ENCODE measurements at places on chromosomes 11 and 22.

GRCh38 chr22:38201711-38202436 is at the start of gene MAFF:
TSS of gene MAFF (plus strand) at chr22:38201994. CDS start at chr22:38213854, 11,860 bp downstream.
- peak; percentile 93 for DNase-seq

DNA sequence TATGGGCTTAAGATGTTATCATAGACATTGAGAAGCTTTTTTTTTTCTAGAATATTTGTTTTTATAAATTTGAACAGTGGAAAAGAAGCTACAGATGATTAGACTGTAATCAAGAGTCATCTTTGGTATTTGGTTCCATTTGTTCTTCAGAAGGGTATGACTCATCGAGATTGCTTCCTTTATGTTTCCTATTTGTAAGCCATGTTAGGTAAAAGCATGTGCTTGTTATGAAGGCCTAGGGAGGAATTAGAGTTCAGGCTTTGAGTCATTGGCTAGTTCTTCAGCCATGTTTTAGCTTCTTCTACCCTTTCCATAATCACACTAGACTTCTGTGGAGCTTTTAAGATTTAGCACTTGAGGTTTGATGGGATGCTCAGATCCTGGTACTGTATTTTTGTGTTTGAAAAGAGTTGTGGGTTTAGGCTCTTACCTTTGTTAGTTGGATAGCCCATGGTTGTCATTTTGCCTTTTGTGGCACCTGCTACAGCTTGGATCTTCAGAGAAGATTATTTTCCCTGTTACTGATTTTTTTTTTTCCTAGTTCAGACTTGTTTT is 44.3 kb downstream of the POLD3 start:
- DNase-seq = no peak

- DNase-seq = no peak
Observed at GRCh38 chr22:30181459-30182349, 64.9 kb downstream of the LIF start.

DNA sequence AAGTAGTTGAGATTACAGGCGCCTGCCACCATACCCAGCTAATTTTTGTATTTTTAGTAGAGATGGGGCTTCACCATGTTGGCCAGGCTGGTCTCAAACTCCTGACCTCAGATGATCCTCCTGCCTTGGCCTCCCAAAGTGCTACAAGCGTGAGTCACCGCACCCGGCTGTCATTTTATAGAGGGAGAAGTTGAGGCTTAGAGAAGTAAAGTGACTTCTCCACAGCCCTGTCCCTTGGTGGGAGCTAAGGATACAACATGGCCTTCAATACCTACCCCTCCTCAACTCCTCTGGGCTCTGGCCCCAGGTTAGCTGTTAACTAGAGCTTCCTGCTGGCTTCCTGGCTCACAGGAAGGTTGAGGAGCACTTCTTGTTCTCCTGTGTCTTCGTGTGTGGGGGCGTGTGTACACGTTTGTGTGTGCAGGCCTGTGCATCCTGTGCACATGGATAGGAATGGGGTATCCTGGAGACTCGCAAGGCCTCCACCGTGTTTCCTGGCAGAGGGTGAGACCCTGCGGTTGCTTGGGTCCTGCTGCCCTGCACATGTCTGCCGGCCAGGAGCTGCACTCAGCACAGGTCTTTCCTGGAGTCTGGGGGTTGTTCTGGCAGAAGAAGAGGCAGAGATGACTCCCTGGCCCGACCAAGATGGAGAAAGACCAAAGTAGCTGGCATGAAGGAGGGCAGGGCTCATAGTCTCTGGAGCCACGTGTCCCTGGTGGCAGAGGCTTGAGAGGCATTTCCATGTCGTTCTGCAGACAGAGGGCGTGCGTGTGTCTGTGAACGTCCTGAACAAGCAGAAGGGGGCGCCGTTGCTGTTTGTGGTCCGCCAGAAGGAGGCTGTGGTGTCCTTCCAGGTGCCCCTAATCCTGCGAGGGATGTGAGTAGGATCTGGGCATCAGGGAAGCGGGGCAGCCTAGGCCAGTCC is 2.4 kb downstream of the SIDT2 start:
- peak; percentile 70 for DNase-seq

DNA sequence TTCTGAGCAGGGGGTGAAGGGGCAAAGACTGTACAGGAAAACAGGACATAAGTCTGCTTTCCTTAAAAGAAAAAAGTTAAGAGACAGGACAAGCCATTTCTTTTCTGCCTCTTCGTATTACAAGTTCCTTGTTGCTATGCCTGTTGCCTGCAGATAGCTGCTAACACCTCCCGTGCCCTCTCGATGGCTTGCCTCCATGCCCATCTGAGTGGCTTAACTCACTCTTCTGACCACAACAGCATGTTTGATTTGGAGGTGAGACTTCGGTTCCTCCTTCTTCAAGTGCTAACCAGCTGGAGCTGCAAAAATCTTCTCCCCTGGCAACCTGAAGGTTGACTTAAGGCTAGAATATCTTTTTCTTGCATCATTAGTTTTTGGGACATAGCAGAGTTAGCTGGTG is 103.1 kb downstream of the PRR5L start:
- no peak for DNase-seq

DNA sequence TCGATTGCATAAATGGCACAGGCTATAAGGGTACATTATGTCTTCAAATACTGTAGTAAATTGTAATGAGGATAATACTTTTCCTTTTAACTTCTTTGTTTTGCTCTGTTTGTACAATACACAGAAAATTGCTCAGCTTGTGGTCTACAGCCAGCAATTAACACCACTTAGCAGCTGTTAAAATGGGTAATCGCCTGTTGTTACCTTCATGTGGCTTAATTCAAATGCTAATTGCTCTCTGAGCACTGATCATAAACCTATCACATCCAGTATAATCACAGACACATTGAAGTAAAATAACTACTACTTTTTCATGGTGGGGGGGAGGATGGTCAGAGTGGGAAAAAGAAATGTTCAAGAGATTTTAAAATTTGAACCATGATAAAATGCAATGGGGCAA is 1164.1 kb upstream of the CNTN5 start:
- no peak for DNase-seq

DNA sequence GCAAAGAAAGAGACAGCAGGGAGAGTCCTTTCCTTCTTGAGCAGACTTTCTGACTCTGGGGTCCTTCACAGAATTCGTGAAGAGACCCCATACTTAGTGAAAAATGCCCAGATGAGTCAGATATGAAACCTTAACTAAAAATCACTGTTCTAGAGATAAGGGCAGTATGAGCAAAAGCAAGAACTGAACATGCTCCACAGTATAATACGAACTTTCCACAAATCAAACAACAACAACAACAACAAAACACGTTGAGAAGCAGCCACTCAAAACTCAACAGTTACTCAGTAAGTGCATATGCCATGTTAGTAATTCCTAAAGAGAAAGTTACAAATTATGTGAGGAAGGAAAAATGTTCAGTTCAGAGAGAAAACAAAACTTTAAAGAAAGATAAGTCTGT is 44.3 kb downstream of the PITPNB start:
- DNase-seq = no peak

GRCh38 chr22:45442116-45442515 is 28.6 kb downstream of the RIBC2 start:
- DNase-seq = no peak

DNA sequence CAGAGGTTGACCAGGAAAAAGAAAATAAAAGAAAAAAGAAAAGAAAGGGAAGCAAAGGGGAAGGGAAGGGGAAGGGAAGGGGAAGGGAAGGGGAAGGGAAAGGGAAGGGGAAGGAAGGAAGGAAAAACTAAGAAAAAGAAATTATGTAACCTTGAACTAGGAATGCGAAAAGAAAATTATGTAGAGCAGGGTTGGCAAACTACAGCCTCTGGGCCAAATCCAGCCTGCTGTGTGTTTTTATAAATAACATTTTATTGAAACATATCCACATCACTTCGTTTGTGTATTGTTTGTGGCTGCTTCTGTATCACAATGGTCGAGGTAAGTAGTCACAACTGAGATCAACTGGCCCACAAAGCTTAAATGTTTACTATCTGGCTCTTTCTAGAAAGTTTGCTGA is 56.7 kb downstream of the CLPB start:
- DNase-seq = no peak

- no peak for DNase-seq
Observed at GRCh38 chr11:35825386-35825785, 118.5 kb upstream of the LDLRAD3 start.

DNA sequence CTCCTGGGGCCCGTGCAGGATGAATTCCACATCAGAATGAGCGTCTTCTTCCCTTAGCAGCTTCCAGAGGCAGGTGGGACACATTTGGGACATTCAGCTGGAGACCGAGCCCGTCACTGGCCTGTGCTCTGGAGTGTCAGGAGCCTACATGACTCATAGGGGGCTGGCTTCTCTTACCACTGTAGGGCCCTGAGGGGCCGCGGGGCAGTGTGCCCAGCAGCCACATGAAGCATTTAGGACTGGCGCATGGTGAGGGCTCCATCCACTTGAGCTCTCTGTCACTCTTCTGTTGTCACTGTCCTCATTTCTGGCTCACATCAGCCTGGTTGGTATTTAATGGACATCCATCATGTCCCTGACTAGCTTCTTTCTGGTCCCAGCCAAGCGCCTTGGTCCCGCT is 38.0 kb upstream of the TEF start:
- no peak for DNase-seq

DNA sequence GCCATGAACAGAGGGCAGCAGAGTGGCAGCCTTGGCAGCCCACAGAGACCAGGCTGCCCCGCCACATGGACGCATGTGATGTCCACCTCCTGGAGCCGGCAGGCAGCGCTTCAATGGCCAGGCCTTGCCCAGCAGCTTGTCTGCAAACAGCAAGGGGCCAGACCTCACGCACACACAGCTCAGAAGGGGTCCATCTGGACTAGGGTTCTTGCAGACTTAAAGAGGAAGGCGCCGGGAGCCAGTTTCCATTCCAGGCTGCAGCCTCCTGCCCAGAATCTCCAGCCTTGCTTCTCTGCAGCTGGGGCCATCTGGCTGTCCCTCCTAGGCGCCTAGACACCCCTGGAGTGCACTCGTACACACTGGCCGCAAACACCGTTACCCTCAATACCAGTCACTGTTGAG is 91.9 kb upstream of the TMEM45B start:
- no peak for DNase-seq

DNA sequence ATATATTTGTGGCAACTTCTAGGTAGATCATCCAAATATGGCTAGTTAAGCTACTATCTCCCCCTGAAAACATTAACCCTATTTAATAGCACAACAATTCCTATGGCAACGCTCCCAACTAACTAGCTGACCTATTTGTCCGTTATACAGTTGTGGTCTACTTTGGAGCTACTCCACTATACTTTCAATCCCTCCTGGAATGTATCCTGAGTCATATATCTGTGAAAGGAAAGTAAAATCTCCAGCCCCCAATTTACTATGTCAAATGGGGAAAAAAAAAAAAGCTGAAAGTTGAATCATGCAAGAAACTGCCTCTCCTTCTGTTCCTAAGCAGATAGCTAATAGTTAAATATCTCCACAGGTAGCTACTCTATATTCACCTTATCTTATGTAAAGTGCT is 128.5 kb downstream of the CD44 start:
- no peak for DNase-seq

- DNase-seq = no peak
Observed at GRCh38 chr11:23079382-23079813, 219.1 kb upstream of the CCDC179 start.

GRCh38 chr11:107468596-107468995 is 11.0 kb upstream of the CWF19L2 start:
- no peak for DNase-seq

DNA sequence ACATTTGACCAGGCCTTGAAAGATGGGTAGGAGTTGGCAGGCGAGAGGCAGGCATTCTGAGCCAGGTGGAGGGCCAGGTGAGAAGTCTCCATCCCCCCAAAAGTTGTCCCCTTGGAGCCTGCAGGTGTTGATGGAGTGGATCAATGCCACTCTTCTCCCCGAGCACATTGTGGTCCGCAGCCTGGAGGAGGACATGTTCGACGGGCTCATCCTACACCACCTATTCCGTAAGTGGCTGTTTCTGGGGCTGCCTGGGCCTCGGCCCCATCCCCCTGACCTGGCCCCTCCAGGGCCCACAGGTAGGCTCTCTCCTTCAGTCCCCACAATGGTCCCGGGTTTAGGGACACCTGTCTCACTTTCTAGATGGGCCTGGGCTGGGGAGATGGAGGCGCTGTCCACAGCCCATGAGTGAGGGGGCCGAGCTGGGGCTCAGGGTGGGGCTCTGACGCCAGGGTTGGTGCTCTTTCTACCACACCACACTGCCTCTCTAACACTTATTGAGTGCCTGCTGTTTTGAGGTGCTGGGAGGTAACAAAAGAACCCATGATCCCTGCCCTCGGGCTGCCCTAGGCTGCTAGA is 7.0 kb downstream of the PARVG start:
- no peak for DNase-seq

DNA sequence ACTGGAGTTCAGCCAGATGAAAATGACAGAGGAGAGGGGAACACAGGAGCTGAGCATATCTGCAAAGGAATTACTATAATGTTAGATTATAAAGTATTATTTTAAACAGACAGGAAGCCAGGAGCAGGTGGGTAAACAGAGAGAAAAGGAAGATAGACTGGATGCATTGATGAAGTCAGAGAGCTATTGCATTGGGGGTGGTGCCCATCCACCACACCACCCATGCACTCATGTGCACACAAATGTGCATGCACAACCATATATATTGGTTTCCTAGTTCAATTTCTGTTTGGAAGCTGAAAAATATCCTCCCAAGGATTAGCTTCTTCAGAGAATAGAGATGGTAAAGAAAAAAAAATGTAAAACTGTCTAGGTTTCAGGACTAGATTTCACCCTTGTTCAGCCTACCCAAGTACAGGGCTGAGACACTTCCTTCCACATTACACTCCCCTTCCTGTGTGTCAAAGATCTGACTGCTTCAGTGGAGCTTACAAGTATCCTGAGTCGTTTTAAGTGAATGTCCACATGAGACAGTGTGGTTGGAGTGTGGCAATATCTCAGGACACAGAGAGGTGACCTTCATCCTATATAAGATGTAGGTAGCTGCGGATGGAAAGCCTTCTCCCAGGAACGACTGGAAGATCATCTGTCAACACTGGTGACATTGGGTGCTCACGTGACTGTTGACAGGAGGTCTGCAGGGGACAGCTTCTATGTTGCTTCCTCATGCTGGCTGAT is 12.2 kb upstream of the SMPD1 start:
- DNase-seq = no peak

GRCh38 chr11:83056611-83057010 is 15.1 kb downstream of the RAB30 start:
- DNase-seq = no peak

DNA sequence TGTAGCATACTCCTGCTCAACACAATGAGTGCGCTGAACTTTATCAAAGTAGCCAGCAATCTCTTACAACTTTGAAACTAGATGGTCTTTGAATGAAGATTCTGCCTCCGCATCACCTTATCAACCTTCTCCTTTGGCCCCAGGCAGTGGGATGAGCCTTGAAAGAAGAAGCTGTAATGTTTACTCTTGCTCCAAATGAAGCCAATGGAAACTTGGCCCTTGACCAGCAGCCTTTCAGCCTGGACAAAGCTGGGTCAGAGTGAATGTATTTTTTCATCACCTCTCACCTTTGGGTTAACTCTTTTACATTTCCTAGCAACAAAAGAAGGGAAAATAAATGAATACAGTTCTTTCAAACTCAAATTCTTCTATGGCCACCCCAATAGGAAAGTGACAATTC is 359.1 kb downstream of the KCNA4 start:
- DNase-seq = no peak

- DNase-seq = no peak
Observed at GRCh38 chr11:114019046-114019445, 40.5 kb upstream of the ZBTB16 start.
